ENCODE measurements at places on chromosomes 13 and 19.

- DNase-seq, result no peak
Observed at GRCh38 chr19:28609091-28609755, 603.7 kb downstream of the UQCRFS1 start.

GRCh38 chr13:43305416-43305815, 282.0 kb downstream of the DNAJC15 start:
- DNase-seq, result peak; percentile 26

- DNase-seq, result no peak
Observed at GRCh38 chr13:45196096-45196495, 4.7 kb downstream of the KCTD4 start.

GRCh38 chr19:41707871-41708371, 505 bp upstream of the CEACAM5 start:
- DNase-seq, result no peak

GRCh38 chr19:3733549-3734309, 25.5 kb downstream of the TJP3 start:
- DNase-seq, result no peak

- no peak for DNase-seq
Observed at GRCh38 chr13:111382877-111383276, 62.4 kb downstream of the TEX29 start.

- DNase-seq, result no peak
Observed at GRCh38 chr13:27001705-27002104, 169.9 kb downstream of the USP12 start.

DNA sequence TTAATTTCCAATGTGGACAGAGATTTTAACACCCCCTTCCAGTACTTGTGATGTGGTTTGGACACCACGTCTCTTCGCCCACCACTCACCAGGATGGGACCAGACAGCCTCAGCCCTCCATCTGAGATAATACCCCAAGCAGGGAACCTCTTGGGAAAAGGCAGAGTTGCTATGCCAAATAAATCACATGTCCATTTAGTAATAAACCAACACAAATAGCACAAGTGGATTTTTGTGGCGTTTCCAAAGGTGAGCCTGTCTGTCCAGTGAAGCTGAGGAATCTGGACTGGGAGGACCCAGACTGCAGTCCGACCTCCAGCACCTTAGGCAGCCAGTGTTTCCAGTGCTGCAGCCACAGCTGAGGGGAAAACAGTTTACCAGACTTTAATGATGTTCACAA, 34.1 kb upstream of the GAS6 start:
- no peak for DNase-seq

DNA sequence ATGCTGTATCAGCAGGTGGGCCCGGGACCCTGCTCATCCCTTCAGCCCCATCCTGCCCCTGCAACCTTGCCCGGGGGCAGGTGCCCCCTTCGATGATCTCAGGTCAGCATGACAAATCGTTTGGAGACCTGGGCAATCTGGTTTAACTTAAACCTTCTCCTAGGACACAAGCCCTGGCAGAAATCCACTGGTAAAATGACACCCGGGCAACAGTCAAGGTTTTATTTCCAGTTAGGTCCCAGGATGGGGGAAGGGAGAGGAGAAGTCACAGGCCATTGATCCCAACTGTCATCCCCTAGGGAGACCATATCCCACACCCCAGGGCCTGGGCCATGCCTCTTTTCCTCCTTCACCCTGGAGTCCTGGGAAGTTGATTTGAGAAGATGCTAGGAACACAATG, 1.8 kb upstream of the PLIN5 start:
- no peak for DNase-seq

- no peak for DNase-seq
Observed at GRCh38 chr19:41887711-41888382, 4.9 kb downstream of the ARHGEF1 start.

GRCh38 chr19:42471554-42472249, 29.0 kb upstream of the CXCL17 start:
- peak; percentile 21 for DNase-seq

DNA sequence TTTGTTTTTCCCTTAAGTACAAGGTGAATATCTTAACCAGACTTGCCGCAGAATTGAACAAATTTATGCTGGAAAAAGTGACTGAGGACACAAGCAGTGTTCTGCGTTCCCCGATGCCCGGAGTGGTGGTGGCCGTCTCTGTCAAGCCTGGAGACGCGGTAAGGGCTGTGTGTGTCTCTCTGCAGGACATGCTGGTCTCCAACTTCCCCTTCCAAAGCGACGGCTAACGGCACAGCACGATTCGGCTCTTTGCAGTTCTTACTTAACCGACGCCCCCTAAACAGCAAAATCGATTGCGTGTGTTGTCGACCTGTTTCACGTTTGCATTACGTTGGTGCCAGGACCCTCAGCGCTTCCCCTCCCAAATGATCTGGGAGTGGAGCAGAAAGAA, 73.2 kb downstream of the GGACT start:
- DNase-seq, result no peak

DNA sequence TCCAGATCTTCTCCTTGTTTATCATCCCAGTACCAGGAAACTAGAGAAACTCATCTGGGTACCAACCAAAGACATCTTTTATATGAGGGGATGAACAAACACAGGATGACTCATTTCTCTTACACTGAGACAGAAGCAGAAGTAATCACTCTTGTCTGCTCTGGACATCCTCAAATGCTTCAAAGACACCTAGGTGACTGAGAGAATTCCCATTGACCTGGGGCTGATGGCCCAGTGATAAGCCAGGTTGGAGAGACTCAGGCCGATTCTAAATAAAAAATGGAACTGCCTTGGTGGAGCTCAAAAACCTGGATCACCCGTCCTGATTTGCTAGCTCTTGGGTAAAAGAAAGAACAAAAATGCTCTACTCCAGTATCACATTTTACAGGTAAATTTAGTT, 182.2 kb downstream of the ZNF486 start:
- DNase-seq, result no peak

DNA sequence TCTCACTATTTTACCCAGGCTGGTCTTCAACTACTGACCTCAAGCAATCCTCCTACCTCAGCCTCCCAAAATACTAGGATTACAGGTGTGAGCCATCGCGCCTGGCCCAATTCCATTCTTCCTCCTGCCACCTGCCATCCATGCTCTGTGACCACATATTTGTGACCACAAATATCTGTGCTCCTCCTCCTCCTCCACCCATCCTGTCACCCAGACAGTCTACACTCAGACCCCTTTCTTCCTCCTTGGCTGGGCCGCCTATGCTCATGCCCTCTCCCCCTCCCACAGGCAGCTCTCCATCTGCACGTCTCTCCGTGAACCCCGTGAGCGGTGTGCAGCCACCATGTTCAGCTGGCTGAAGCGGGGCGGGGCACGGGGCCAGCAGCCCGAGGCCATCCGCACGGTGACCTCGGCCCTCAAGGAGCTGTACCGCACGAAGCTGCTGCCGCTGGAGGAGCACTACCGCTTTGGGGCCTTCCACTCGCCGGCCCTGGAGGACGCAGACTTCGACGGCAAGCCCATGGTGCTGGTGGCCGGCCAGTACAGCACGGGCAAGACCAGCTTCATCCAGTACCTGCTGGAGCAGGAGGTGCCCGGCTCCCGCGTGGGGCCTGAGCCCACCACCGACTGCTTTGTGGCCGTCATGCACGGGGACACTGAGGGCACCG, 3.2 kb downstream of the EHD2 start:
- DNase-seq, result no peak

GRCh38 chr13:78607409-78608251, 4.3 kb upstream of the POU4F1 start:
- DNase-seq, result no peak

- DNase-seq, result no peak
Observed at GRCh38 chr19:36116344-36116637, 1.0 kb downstream of the TBCB start.

- DNase-seq, result no peak
Observed at GRCh38 chr13:97341135-97341534, 92.8 kb upstream of the RAP2A start.

DNA sequence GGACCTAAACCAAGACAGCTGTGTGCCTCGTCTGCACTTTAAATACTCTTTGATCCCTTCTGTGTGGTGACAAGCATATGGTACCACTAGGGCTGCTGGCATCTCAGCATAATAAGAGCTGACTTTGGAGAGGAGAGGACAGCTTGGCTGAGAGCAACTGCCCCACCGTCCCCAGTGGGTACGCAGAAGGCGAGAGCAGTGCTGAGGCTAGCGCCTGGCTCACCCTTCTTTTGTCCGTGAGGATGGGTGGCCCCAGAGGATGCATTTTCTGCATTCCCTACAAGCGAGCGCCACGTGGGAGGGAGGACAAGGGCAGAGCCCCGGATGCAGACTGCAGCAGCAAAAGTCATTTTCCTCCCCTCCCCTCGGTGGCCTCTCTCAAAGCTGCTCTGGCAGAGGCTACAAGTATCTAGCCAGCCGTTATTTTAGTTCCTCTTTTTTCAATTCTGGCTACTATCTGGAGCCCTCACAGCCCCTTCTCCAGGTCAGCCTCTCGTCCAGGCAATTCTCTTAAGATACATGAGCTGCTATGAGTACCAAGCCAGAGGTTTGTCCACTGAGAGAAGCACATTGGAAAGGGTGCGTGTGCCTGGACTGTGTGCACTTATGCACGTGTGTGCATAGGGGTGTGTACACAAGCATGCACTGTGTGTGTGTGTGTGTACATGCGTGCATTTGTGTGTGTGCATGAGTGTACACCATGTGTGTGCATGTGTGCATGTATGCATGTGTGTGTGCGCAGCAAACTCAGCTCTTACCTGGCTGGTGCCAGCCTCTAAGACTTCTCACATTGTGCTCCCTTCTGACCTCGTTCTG, 51.3 kb downstream of the RAB20 start:
- no peak for DNase-seq

DNA sequence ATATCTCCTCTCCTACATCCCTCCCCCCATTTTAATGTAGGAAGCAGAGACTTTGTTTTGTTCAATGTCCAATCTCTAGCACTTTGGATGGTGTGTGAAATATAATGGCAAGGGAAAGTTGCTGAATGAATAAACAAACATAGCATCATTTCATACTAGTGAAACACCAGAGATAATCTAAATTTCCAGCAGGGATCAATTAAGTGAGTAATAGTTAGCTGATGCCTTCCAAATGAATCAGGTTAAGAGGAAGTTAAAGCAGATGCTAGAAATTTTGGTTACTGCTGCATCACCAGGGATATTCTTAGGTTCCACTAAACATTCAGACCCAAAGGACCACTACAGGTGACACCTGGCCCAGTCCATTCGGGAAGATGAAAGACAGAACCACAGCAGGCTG, 8.1 kb downstream of the MRPS31 start:
- no peak for DNase-seq

DNA sequence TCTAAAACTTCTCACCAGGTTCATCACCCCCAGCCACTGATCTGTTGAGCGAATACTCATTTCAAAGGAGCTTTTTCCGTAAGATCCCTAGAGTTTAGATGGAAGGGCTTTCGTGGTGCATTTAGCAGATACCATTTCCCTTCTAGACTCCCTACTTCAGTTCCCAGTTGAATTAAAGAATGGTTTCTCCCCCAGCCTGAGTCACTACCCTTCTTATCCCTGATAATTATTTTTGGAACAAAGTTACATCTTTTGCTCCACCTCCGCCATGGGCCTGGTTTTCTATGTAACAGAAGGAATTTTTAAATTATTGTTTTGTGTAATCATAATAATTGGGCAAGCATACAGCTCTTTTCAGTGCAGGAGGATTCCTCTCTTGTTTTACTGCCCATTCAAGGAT, 22.0 kb downstream of the USPL1 start:
- peak; percentile 13 for DNase-seq

DNA sequence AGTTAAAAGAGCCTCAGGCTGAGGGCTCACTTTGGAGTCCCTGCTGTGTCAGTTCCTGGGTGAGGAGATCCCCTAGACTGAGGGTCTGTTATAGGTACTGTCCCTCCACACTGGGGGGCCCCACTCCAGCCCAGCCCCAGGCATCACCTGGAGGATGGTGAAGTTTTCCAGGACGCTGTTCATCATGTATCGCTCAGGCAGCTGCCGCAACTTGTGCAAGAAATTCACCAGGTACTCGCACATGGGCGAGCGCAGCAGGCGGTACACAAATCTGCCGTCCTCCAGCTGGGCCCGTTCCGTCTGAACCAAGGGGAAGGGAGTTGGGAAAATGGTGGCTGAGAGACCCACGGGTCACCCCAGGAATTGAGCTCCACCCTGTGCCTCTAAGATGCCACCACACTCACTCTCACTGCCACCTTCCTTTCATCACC, 7.1 kb downstream of the CD37 start:
- no peak for DNase-seq

DNA sequence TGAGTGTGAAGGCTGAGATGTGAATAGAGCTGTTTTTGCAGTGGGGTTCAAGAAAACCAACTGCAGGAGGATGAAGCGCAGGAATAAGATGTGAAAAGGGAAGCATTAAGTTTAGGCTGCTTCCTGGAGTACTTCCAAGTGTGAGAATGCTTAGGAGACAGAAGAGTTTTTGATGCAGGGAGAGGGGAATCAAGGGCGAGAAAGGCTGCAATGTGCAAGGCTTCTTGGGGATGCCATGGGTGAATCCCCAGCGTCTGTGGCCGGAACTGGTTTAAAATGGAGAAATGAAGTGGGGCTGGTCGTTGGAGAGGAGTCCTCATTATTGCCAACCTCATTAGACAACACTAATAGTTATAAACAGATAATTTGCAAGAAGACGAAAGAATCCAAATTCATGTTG, 764.9 kb downstream of the LIG4 start:
- peak; percentile 7 for DNase-seq

DNA sequence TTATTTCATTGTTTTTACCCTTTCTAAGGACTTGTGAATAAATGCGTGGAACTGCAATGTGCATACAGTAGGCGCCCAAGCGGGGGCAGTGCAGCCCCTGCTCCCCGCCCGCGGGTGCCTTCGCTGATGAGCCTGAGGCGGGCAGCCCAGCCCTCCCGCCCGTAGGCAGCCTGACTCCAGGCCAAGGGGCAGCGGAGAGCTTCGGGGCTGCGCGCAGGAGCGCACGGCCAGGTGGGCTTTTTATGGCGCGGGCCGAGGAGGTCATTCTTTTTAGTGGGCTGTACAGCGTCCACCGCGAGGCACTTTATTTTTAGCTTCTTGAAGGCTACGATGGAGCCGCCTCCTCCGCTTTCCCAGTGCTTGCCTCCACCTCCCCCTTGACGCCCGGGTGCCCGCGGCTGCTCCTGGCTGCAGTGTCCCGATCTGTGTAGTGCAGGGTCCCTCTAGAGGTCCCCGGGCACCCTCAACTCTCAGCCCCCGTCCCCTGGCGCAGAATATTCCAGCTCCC, 60.5 kb downstream of the CCNE1 start:
- no peak for DNase-seq

- DNase-seq, result no peak
Observed at GRCh38 chr19:35144600-35145436, 1.8 kb downstream of the FXYD7 start.

DNA sequence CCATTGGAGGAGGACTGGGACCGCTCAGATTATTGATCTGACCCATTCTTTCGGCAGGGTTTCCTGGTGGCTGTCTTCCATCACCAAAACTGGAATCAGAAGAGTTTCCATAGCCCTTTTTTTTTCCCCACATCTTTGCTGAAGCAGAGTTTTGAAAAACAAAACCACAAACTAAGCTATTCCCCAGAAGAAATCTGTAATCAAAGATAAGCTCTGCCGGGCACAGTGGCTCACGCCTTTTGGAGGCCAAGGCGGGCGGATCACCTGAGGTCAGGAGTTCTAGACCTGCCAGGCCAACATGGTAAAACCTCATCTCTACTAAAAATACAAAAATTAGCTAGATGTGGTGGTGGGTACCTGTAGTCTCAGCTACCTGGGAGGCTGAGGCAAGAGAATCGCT, 4.2 kb upstream of the ICAM1 start:
- DNase-seq, result no peak

GRCh38 chr19:39299404-39299803, 3.2 kb downstream of the IFNL1 start:
- no peak for DNase-seq

- DNase-seq, result no peak
Observed at GRCh38 chr13:111539252-111539651, 218.8 kb downstream of the TEX29 start.

- DNase-seq, result no peak
Observed at GRCh38 chr13:100608489-100608888, 19.9 kb upstream of the GGACT start.
